GM23248 (cell line): ENCODE measurements at places on chromosomes 2 and 18. TPM values are rescaled to one million over a fixed set of nuclear protein-coding genes. Genes with fewer than 3 reads are reported as not detected.

Gene RAPGEF4
- polyA plus RNA-seq, result 0.22 TPM in 1 of 2 replicates, not detected in the other

Gene MMADHC
- polyA plus RNA-seq, result 192 and 195 TPM in 2 replicates

GRCh38 chr2:106044021-106044420 lies 150.1 kb downstream of the UXS1 start:
- no peak for DNase-seq

Gene VWC2L
- polyA plus RNA-seq, result not detected in 2 replicates

DNA sequence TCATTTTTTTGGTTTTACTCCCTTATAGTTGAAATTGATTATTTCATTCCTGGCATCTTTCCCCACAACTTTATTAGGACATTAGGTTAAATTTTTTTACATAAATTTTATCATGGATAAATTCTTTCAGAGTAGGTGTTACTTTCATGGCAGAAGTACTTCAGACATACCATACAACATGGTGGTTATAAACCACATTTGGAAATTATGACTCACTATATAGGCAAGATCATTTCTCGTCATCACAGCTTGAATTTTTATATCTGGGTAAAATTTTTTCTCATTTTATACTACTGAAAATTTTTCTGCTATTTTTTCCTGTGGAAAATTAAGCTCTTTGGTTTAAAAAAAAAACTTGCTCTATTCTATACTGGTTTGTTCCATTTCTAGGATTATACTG lies 111.9 kb upstream of the COL5A2 start:
- DNase-seq, result no peak

Gene FAM161A
- 1.4 and 1.8 TPM in 2 replicates for polyA plus RNA-seq

Gene IL36G
- polyA plus RNA-seq, result not detected in 2 replicates

Gene GKN2
- polyA plus RNA-seq, result not detected in 2 replicates

GRCh38 chr18:36378205-36378604 lies 80.7 kb downstream of the FHOD3 start:
- DNase-seq, result peak; percentile 23

DNA sequence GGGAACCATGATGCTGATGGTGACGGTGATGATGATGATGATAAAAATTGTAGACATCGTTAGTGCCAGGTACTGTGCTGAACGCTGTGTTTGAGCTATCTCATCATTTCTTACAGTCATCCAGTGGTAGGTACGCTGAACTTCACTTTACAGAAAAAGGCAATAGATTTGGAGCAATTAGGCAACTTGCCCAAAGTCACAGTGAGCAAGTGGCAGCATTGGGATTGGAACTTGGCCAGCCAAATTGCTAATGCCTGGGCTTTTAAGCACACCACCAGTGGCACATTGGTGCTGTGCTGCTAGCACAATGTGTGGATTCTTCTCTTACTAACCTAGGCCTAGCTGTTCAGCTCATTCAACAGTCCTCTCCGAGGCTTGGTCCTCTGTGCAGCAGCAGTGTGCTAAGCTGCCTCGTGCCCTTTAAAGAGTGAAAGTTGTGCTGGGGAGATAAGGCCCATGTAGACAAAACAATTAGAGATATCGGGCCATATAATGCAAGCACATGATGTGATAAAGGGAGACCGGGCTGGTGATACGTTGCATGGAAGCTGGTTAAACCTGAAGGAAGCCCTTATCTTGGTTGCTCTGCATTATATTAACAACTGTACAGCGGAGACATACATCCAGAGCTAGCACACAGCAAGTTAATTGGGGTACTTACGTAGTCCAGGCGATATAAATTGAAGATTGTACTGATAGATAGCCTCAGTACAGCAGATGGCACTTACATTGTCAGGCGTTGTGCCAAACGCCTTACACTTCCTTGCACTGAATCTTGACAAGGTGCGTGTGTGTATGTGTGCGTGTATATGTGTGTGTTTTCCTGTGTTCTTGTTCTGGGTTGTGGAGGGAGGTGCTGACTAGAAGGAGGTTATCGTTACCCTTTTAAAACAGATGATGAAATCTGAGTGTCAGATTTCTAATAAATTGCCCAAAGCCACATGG lies 28.4 kb downstream of the HK2 start:
- DNase-seq, result no peak

GRCh38 chr2:64825831-64826491 lies 163.2 kb upstream of the SLC1A4 start:
- peak; percentile 34 for DNase-seq

DNA sequence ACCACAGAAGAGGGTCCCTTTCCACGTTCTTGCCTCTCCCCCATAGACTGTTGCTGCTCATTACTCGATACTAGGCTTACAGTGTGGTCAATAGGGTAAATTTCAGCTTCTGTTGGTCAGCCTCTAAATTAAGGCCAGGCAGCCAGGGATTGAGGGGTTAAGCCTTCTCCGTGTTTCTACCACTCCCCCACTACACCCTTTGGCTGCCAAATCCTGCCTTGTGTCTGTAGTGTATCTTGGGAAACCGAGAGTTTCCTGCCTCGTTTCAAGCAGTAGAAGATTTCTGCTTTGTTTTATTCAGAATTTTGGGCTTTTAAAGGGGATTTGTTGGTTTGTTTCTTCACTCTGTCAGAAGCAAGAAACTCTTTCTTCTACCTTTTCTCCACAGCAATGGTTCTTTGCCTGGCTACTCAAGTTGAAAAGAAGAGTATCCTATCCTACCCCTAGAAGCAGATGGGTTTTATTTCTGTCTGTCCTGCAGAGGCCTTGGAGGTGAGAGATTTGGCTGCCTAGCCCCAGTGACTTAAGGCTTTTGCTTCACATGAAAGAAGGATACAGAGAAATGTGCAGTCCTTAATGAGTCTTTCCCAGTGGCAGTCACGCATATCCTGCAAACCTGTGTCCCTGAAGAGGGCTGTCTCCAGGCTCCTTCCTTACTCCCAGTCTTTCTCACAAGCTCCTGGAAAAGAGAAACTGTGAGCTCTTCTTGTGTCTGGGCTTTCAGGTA lies 261.5 kb upstream of the TANK start:
- no peak for DNase-seq

DNA sequence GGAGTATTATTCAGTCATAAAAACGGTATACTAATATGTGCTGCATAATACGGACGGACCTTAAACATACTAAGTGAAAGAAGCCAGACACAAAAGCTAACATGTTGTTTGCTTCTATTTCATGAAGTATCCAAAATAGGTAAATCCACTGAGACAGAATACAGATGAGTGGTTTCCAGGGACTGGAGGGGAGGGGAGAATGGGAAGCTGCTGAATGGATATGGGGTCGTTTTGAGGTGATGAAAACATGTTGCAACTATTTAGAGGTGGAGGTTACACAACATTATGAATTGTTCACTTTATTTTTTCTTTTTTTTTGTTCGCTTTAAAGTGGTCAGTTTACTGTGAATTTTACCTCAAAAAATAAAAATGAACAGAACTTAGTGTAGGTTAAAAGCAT lies 52.9 kb downstream of the RAB10 start:
- no peak for DNase-seq

DNA sequence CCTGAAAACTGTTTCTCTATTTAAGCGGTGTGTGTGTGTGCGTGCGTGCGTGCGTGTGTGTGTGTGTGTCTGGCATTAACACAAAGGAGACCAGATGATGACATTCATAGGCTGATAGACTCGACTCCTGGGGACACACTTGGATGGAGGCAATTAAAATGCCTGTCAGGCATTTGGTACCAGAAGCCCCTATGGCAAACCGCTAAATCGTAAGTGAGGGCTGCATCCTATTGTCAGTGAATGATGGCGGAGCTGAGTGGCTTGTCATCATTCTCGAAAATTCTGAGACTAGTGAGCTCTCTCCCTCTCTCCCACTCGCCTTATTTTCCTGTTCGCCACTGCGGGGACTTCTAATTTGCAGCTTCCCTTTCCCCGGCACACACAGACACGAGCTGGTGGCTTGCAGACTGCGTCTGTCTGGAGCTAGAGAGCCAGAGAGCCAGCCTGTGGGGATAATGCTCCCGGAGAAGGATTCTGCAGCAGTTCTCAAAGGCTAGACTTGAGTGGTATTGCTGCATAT lies 155.4 kb downstream of the MAP2 start:
- peak; percentile 50 for DNase-seq

Gene COL6A3
- polyA plus RNA-seq, result 344 and 350 TPM in 2 replicates

Gene UNC80
- not detected in 2 replicates for polyA plus RNA-seq

DNA sequence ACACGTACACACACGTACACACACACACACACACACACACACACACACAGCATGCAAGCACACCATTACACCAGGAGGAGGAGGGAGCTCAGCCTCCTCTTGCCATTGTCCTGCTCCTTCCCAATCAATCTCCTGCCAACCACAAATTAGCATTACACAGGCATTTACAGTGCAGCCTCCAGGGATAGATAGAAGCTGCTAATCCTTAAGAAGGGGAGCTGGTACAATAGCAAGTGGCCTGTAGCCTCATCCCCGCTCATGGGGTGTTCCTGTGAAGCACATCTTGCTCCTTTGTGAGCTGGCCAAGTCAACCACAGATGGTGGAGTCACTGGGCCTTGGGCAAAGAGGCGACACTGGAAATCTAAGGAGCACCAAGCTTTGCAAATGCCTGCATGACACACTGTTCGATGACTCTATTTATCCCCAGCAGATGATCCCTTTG lies 110.3 kb upstream of the PKDCC start:
- peak; percentile 73 for DNase-seq

- no peak for DNase-seq
These were observed 52.5 kb downstream of the SDC1 start for GRCh38 chr2:20172273-20173055.

DNA sequence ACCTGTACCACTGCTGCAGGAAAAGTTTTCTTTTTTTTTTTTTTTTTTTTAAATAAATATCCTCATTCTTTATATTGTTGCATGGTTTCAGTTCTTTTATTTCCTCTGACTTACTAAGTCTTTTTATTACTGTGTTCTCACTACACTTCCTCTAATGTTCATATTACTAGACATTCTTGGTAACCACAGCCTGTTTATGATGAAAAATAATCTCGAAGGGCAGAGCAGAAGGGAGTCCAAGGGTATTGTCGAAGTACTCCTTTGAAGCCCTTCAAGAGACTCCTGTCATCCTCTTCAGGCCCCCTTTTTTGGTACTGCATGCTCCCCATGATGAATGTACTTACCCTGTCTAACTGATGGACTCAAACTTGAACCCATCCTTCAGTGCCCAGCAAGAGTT lies 61.2 kb downstream of the RND3 start:
- no peak for DNase-seq

- DNase-seq, result peak; percentile 9
These were observed 94.8 kb upstream of the LTBP1 start for GRCh38 chr2:32851777-32852439.

Gene MYO7B
- polyA plus RNA-seq, result not detected in 2 replicates

Gene CD28
- polyA plus RNA-seq, result 0.10 and 0.11 TPM in 2 replicates

Gene DSC1
- not detected in 2 replicates for polyA plus RNA-seq

Gene ORC4
- polyA plus RNA-seq, result 39.1 and 42.7 TPM in 2 replicates

- no peak for DNase-seq
These were observed 125.5 kb downstream of the RAPGEF4 start for GRCh38 chr2:172861098-172861497.

DNA sequence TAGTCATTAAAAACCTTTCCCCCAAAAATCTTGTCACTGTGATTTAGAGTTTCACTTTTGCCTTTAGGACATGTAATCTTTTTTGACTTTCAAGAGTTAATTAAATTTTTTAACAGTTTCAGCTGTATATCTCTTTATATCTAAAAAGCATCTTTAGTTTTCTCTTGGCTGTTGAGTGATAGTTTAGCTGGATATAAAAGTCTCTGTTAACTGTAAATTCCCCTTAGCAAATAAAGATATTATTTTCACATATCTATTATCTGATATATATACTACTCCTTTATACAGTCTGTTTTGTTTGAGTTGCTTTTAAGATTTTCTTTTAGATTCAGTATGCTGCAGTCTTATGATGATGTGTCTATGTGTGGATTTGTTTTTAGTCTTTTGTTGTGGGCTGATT lies 98.9 kb upstream of the CNGA3 start:
- no peak for DNase-seq

Gene SLC5A7
- not detected in 2 replicates for polyA plus RNA-seq

Gene COL3A1
- 977 and 987 TPM in 2 replicates for polyA plus RNA-seq

DNA sequence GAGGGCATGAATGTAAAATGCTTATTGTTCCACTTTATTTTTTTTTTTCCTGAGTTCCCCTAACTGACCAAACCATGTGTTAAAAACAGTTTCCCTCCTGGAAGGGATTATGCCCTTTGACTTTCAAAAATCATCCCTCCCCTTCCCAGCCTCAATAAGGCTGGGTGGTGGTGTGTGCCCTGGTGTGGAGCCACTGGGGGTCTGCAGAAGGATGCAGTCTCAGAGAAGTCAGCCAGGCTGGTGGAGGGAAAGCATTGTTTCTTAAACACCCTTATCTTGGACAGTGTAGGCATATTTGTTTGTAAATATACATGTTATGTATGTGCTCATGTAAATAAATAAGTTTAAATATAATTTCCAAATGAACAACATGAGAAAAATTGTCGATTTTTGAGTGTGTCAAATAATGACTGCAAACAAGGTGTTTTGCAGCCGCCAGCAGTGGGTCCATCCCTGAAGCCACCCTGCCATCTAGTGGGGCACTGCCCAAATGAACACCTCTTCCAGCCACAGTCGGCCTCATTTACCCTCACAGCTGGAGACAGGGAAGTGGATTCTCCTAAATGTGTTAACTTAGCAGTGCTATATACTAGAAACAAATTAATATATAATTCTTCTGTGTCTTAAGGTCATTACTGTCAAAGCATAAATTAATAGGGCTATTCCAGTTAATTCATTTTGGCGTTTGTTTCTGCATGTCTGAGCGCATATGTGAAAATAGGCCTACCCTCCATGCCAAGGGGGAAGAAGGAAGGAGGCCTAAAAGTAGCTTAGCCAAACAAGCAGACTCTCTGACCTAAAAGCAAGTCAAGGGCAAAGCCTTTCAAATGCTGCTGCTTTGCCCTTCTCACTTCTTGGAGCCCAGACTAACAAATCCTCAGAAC lies 209.6 kb upstream of the PIK3C3 start:
- peak; percentile 54 for DNase-seq

DNA sequence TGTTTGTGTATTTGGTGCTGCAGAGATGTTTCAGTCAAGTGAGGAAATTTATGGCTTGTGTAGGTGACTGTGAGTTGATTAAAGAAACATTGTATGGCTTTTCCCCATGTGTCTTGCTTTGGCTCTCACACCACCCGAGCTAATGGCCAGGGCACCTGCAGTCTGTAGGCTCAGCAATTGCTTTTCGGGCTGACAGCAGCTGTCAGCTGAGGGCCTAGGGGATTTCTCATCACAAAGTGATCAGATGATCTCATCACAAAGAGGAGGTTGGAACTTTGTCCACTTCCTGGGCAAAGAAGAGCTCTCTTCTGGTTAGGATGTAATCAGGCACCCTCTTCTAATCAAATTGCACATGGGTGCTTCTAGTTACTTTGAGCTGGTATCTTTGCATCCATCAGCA lies 632.2 kb downstream of the SLC4A3 start:
- DNase-seq, result no peak

DNA sequence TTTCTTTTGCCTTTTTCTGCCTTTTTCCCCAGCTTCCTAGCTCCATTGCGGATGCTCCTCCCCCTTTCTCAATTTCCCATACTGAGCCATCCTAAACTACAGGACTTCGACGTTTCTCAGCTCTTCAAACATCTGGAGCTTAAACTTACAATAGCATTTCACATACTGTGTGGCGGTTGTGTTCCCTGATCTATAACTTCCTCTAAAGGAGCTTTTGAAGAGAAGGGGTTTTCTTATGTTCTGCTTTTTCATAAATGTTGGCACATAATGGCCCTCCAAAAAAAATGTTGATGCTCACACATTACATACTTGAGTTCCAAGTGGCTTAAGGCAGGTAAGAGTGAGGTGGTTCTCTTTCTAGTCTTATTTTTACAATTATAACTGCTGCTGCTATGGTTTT lies 87.4 kb downstream of the RNF144A start:
- no peak for DNase-seq
